ENCODE measurements at places on chromosomes 5 and 9.

GRCh38 chr5:110817459-110817858, 78.7 kb downstream of the SLC25A46 start:
- DNase-seq = no peak

DNA sequence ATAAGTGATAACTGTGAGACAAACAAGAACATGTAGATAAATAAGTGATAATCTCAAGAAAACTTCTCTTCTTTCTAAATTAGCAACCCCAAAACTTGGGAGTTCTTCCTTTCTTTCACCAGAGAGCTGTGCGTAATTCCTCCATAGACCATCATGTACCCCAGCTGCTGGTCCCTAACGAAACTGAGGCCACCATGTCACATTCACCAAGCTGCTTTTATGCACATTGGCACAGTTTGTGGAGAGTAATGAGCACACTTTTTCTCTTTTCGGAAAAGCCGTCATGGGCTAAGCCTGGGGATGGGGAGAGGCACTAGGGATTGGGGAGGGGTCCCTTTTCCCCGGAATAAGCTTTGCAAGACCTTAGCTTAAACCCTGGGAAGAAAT, 561.4 kb downstream of the BNC2 start:
- DNase-seq = no peak

- DNase-seq = no peak
Measured at GRCh38 chr9:112725961-112726360, 8.0 kb upstream of the INIP start.

DNA sequence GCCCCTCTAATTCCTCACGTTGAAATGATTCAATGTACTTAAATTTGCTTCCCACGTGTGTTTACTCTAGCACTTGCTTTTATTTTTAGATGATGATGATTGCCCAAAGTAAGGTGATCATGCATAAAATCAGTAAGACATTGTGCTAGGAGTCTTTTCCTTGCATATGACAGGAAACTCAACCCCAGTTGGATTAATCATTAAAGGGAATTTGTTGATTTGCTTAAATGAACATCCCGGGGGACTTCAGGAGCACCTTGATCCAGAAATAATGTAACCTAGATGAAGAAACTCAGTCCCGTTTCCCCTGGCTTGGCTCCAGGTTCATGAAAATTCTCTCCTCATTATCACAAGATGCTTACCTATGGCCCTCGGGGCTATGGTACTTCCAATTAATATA, 106.1 kb upstream of the STC2 start:
- no peak for DNase-seq

DNA sequence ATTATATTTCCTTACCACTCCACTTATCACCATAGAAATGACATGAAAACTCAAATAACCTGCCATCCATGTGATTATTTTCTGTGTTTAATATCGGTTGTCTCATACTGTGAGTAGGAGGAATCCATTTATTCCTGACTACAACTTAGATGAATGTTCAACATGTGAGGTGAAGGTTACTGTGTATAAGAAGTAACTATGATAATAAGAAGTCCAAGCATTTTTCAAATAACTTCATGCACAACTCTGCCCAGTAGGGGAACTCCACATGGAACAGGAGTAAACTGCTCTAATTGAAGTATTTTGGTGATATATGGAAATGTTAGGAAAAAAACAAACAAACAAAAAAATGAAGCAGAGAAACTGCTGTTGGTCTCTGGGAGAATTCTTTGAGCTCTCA, 447.5 kb upstream of the GRIN3A start:
- no peak for DNase-seq

- no peak for DNase-seq
Measured at GRCh38 chr9:100452894-100453293, 20.1 kb upstream of the TMEFF1 start.

DNA sequence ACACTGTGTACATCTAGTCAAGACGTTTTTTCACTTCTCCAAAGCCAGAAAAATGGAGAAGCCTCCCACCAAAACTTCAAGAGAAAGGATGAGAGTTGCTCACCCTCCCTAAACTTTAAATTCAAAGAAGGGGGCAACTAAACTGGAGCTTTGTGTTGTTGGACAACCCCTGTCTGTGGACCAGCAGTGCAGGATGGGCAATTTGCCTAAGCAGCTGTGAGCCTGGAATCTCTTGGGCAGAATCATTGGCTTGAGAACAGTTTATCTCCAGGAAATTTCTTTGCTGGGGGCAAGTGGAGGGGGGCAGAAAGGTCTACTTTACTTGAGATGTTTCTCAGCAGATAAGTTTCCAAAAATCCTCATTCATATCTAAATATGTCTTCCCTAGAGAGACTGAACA, 151.8 kb downstream of the MUSK start:
- no peak for DNase-seq

- DNase-seq = no peak
Measured at GRCh38 chr9:110980261-110980660, 58.0 kb downstream of the LPAR1 start.

DNA sequence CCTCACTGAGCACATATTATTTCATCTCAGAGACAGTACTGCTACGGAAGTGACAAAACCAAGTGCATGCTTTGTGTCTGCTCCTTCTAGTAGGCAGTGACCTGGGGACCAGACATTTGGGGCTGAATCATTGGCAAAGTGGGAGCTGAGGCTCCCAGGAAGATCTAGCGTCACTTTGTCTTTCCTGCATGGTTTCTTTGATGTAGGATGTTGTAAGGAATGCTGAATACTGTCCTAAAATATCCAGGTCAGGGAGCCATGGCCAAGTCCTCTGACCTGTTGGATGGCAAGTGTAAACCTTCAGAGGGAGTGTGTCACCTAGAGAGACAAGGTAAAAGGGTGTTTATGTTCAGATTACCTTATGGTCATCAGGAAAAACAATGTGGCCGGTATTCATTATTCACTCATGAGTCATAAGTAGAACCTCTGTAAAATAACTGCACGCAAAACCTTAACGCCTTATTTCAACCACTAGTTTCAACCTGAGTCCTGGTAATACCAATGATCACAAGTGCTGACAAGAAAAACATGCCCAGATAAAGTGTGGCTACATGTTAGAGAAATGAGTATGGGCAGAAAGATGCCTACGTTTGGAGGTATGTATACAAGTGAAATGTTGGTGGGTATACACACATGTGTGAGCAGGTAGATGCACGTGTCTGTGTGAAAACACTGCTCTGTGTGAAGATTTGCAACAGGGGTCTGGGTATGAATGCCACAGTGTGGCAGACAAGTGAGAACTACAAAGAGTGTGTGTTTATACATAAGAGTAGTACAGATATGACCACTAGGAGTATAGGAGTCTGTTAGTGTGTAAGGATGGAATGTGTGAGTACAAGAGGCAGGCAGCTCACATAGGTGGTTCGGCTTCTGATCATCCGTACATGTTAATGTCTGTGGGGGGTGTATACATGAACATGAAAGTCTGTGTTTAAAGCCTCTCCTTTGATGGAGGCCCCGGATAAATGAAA, 263.9 kb downstream of the SPOCK1 start:
- no peak for DNase-seq

- no peak for DNase-seq
Measured at GRCh38 chr5:78611126-78611605, 37.4 kb downstream of the LHFPL2 start.

- no peak for DNase-seq
Measured at GRCh38 chr9:124457887-124458431, 7.7 kb downstream of the ADGRD2 start.

DNA sequence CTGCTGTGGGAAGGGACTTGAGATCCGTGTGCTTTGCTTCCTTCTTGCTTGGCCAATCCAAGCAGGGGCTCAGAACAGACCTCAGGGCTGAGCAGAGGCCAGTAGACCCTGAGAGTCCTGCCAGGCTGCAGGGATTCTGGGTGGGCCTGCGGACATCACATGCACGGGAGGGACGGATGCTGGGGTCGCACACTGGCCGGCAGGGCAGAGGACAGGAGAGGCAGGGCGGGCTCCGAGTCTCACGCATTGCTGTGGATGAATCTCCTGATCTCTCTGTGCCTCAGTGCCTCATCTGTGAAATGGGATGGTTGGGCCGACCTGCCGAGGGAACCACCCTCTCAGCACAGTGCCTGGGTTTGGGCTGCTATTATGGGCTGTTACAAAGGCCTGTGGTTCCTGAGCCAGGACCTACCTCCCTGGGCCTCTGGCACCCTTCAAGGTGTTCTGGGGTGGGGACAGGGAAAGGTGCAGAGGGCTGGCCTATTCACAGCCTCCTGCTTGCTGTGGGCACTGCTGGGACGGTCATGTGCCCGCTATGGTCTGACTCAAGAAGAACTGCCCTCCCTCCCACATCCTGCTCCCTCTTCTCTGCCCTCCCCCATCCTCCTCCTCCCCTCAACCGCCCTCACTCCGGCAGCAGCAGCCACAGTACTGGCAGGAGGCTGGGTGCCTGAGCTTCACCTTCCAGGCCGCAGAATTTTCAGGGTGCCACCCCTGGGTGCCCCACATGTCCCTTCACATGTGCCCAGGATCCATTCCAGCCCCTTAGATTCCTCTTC, 43.3 kb downstream of the NCS1 start:
- peak; percentile 63 for DNase-seq

DNA sequence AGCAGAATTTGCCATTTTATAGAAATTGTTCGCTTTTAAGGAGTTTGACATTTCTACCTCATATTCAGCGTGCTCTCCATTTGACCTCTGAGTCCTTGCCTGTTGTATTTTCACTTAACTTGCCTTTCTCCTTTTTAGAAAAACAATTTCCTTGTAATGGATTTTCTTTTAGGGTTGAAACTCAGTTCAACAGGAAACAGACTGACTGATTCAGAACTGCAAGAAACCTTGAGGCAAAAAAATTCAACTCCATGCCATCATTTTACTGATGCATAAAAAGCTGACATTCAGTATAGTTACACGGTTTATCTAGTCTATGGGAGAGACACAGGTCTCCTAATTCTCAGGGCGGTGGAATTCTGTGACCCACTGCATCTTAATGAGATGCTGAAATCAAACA, 59.8 kb downstream of the MRPS30 start:
- no peak for DNase-seq

- DNase-seq = no peak
Measured at GRCh38 chr9:93541005-93541404, 35.4 kb upstream of the PHF2 start.

Data from suppressor macrophage treated with lipopolysaccharide for 1 hour (primary cell).